Fibroblast of pulmonary artery (primary cell): ENCODE measurements at places on chromosomes 11 and 22.

GRCh38 chr11:28860893-28861292, 752.7 kb downstream of the METTL15 start:
- DNase-seq = peak; percentile 81

DNA sequence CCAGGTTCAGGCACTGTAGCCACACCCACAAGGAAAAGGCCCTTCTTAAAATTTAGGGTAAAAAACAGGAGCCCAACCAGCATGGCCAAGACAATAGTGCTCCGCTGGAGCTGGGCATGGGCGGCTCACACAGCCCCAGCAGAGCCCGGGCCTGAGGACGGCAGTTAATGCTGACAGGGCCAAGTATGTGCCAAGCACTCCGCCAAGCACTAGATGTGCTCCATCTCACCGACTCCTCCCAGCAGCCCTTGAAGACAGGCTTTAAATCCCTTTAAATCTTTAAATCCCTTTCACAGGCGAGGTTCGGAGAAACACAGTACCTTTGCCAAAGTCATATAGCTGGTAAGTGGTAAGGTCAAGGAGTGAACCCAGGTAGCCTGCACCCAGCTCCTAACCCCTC, 4.8 kb downstream of the ARFGAP2 start:
- DNase-seq = no peak

- DNase-seq = peak; percentile 40
Measured at GRCh38 chr22:23219822-23220484, 39.6 kb downstream of the BCR start.

GRCh38 chr22:19419464-19420178, 11.9 kb downstream of the HIRA start:
- peak; percentile 28 for DNase-seq

- DNase-seq = no peak
Measured at GRCh38 chr11:76891285-76891684, 30.6 kb downstream of the ACER3 start.

- DNase-seq = no peak
Measured at GRCh38 chr22:39363751-39364515, 14.1 kb downstream of the SYNGR1 start.

DNA sequence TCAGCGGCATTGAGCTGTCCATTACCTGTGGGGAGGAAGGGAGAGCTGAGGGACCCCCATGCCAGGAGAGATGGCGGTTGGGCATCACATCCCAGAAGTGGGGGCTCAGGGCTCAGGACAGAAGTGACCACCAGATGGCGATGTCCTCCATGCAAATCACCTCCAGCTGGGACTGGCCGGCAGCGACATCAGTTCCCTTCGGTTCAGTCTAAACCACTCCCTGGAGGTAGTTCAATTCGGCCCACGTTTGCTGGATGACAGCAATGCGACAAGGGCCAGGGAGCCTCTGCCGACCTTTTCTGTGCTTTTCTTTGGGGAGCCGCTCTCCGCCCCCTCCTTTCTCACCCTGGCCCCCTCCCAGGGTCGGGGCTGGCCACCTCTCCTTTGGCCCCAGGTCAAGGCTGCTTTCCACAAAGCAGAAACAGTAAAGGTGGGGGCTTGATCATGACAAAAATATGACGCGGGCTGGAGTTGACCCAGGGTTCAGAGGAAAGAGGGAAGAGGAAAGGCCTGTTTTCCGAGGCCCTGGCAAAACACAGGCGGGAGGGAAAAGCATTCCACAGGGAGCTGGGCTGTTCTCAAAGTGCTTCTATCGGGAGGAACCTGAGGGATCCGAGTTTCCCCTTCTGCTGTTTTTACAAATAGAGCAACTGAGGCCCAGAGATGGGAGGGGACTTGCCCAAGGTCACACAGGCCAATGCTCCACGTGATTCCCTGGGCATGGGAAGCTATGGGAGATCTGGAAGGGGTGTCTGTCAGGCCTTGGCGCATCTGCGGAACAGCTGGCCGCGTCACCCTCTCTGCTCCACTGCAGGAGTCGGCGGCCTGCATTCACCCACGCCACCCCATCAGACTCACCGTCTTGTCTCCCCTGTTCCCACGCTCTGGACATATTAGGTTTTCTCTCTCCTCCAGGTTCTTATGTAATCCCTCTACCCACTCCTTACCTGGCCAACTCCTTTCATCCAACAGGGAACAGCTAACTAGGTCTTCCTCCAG, 54.7 kb downstream of the FBXO7 start:
- peak; percentile 87 for DNase-seq

DNA sequence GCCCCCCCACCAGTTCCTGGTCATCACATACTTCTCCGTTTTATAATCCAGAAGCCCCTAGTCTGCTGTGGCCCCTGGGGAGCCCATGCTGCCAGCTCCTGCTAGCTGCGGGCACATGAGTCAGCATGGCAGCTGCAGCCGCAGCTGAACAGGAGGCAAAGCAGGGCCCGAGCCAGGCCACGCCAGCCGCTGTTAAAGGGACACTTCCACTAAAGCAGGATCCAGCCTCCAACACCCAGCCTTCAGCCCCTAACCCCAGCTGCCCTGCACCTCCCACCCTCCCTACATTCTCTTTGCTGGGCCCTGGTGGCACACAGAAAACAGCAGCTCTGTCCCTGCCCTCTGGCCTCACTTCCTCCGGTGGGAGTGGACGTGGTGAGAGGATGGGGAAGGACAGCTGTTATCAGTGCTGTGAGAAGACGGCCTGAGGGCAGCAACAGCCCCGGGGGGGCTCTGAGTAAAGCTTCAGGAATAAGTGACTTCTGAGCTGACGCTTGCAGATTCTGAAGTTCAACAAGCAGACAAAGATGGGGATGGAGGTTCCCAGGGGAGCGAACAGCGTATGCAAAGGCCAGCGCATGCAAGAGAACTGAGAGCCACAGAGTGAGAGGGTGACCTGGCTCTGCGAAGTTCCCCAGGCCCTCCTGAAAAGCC, 688 bp upstream of the LRRC74B start:
- peak; percentile 57 for DNase-seq

GRCh38 chr22:45470871-45471270, 31.8 kb upstream of the FBLN1 start:
- no peak for DNase-seq

DNA sequence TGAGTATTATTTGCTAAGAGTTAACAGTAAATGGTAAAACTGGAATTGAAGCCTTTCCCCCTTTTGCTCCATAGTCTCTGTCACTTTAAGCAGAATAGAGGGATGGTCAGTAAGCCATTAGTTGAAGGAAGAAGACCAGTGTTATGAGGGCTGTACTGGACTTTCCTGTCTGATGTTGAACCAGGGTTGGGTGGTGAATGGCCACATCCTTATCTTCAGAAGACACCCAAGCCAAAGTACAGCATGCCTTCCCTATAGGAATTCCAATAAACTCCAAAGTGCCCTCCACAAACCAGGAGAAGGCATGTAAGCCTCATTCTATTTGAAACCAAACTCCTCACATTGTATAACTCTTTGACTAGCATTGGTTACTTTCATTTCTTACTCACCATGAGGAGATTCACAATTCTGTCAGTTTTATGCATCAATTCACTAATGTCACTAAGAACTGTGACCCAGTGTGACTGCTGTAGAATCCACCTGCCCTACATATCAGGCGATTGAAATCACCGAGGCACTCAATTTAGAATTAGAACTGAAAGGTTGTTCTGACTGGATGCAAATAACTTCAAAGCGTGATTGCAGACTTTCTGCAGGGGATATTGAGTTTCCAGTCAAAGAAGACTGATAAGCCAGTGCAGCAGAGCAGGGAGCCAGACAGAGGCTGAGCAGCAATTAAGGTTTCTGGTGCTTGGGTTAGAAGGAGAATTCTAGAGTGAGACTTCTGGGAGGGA, 107.1 kb upstream of the DDI1 start:
- DNase-seq = no peak

DNA sequence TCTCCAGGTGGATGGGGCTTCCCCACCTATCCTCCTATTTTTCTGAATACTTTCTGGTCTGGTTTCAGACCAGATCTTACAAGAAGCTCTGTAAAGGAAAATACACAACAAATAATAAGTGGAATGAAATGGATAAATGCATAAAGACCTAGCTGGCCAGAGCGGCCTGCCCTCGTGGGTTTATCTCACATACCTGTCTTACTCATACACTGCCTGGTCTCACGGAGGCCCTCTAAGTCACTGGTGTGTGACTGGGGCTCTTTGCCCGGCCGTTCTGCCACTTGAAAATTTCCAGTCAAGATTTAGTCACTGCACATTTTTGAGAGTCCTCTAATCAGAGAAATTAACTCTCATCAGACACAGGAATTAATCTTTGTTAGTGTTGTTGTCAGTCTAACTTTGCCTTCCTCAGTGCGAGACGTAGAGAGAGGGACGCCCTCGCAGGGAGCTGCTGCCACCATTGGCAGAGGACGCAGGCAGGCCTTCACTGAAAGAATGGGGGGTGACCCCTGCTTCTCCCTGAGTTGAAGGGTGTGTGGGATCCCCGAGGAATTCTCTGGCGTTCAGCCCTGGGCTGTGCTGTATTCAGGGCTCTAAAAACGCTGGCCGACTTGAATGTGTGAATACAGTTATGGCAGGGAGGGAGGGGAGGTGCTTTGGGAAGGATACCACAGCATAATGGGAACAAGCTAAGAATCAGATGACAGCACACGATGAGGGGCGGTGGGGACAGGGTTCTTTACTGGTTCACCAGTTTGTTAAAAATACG, 46.3 kb upstream of the CADM1 start:
- no peak for DNase-seq

GRCh38 chr11:88626216-88626615, 288.7 kb upstream of the CTSC start:
- no peak for DNase-seq

GRCh38 chr22:45968751-45969413, 8.1 kb downstream of the WNT7B start:
- peak; percentile 35 for DNase-seq

GRCh38 chr22:23716811-23717801, 26.3 kb downstream of the RGL4 start:
- DNase-seq = peak; percentile 89
